AG20443 (cell line): ENCODE measurements at places on chromosomes 12 and 14.

- no peak for DNase-seq
Measured at GRCh38 chr14:63624701-63625100, 17.0 kb downstream of the WDR89 start.

- peak; percentile 42 for DNase-seq
Measured at GRCh38 chr14:61090432-61091216, 109.6 kb downstream of the SLC38A6 start.

DNA sequence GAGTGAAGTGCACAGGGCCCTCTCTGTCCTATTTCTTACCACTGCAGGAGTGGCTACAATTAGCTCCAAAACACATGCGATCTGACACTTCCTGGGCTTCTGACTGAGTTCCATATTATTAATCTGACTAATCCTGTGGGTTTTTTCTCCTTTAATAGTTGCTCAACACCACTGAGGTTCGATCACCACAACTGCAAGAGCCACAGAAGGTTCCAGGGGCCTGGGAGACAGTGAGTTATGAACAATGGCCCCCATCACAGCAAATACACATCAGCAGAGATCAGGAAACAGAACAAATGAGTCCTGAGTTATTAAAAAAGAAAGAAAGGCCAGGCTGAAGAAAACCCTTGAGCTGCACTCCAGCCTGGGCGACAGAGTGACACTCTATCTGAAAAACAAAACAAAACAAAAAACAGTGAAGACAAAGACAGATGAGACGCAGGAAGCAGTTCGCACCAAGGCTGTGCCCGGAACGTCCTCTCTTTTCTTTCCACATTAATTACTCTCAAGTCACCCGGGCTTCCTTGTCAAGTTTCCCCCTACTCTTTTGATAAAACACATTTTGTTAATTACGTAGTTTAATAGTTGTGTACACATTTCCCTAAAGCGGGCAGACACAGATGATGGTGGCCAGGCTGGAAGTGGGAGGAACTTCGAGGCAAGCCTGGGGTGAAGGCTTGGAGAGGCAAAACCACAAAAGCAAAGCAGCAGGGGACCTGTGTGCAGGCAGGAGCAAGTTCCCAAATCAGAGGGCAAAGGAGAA lies 42.7 kb downstream of the CDC42BPB start:
- DNase-seq, result peak; percentile 74

DNA sequence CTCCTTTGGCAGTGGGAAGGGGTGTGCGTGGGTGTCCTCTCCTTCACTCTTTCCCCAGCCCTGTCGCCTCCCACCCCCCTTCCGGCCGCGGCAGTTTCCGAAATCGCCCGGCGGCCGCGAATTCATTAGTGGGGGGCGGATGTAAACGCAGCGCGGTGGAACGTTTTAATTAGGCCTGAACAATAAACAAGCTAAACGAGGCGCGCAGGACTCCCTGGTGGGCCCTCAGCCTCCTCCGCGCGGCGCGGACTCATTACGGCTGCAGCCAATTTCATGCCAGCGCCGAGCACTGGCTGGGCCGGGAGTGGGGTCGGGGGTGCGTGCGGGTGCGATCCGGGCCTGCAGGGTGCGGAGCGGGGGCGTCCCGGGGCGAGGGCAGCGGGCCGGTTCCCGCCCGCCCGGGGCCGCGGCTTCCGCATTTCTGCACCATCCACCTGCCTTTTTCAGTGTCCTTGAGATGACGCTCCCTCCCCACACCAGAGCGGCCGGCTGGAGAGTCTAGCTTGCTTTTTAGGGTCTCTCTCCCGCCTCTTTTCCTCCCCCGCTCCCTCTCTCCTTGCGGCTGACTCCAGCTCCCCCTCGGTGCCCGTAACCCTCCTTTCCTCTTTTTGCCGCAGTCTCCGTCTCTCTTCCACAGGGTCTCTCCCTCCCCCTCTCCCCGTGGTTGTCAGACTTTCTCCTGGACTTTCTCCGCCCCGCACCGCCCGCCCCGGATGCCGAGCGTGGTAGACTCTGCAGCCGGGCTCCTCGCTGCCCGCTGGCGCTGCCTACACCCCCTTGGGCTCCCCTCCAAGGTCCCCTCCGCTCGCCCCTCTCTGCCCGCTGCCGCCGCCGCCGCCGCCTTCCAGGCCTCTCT lies at the start of gene CISTR:
TSS of gene CISTR (minus strand) at position 644 of the 856 bp plus-strand sequence.
- DNase-seq, result no peak

DNA sequence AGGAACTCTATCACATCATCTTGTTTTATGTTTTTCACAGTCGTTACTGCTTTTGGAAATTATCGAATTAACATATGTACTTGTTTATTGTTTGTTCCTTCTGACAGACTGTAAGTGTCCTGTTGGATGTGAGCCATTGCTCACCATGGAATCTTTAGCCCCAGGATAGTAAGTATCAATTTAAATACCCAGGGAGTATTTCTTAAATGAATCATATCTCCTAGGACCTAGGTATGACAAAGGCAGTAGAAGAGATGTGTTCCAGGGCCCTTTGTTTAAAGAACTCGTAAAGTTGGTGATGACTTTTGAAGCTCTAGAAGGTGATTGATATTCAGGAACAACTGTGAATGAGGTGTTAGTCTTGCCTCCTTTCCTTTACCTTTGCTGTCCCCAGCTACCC lies 30.3 kb upstream of the STRAP start:
- no peak for DNase-seq

GRCh38 chr12:32211900-32212156 lies 105.2 kb downstream of the BICD1 start:
- no peak for DNase-seq

DNA sequence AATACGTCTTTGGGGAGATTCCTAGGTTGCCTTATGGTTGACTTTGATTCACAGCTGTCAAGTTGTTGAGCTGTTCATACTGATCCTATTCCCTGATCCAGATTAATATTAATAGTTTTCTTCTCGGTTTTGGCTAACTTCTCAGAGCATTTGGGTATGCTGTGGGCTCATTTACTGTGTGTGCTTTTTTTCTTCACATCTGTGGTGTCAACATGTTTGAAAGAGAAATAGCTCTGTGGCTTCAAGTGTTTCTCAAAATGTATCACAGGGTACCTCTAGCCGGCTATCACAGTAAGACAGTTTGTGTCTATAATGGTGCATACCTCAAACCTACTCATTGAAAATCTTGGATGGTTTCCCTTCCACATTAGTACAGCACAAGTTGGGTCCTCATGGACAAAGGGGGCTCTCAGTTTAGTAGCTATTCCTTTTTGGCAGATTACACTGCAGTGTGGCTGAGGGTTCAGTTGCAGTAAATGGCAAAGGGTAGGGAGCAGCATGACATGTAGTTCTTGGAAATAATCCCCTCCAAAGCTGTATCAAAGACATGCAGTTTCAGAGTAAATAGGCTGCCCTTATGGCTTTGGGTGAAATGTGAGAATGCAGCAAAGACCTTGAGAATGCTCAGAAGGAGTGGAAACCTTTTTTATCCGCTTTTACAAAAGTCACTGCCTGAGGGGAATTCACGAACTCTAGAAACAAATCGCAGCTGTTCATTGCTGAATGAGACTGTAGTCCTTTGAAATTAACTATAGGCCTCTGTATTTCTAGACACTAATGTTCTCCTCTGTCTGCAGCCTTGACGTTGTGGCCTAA lies 102.4 kb upstream of the ATF1 start:
- DNase-seq, result no peak

- DNase-seq, result no peak
Measured at GRCh38 chr12:81150382-81150781, 72.5 kb downstream of the ACSS3 start.

GRCh38 chr14:90695997-90696660 lies 120.1 kb downstream of the TTC7B start:
- no peak for DNase-seq

DNA sequence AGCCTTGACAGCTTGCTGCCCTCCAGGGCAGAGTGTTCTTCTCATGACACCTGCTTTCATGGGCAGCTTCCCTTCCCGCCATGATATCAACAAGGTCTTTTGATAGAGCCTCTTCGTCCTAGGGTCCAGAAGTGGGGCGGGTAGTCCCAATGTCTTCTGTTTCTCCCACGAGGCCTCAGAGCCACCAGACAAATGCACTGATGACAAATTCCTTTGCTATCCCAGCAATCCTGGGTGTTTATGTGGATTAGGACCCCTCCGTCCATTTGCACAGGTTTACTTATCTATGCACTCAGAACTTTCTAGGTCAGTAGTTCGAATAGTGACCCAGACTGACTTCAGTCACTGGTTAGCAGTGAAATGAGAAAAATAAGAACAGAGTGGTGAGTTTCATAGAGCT lies 52.6 kb upstream of the PRMT8 start:
- no peak for DNase-seq

DNA sequence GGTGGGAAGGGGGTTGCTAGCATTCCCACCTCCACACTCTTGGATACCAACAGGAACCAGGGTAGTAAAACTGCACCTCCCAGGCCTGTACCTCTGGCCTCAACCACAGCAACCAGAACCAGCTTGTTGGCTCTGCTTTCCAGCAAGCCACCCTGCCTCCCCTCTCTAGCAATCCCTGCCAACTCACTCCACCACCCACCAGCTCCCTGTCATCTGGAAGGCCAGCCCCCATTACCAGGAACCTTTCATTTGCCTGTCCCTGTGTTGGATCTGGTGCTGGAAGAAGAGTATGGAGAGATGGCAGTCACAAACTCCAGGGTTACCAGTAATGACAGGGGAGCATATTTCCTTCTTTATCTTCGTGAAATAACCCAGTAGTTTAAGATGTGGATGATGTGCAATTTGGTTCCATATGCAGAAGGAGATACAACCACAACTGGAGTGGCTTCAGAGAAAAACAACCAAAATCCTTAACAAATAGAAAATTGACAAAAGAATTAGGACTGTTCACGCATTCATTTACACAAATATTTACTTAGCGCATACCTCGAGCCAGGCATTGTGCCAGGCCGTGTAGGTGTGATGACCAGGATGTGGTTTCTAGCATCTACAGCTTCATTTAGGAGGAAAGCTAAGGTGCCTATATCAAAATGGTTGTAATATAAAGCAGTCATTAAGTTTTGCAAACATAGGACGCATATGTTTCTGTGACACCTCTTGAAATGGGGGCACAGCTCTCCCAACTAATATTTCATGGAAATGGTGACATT lies 3.4 kb downstream of the B4GALNT3 start:
- no peak for DNase-seq

- DNase-seq, result no peak
Measured at GRCh38 chr12:96897421-96897820, 9.6 kb upstream of the NEDD1 start.

GRCh38 chr14:90342327-90342726 lies 10.6 kb upstream of the NRDE2 start:
- DNase-seq, result no peak

- peak; percentile 81 for DNase-seq
Measured at GRCh38 chr12:52186118-52186840, 5.5 kb downstream of the KRT80 start.

DNA sequence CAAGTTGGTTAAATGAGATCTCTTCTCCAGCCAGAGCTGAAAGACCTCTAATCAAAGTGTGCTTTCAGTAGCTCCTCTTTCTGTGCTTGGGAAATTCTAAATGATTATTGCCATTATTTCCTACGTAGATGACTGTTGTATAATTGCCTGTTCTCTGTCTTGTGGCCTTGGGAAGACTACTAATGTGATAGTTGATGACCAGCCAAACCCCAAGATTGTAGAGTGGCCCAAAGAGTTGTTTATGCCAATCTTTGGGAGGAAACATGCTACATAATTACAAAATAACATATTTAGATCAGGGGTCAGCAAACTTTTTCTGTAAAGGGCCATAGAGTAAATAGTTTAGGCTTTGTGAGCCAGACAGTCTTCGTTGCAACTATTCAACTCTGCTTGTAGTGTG lies 135.1 kb upstream of the DIO2 start:
- no peak for DNase-seq

DNA sequence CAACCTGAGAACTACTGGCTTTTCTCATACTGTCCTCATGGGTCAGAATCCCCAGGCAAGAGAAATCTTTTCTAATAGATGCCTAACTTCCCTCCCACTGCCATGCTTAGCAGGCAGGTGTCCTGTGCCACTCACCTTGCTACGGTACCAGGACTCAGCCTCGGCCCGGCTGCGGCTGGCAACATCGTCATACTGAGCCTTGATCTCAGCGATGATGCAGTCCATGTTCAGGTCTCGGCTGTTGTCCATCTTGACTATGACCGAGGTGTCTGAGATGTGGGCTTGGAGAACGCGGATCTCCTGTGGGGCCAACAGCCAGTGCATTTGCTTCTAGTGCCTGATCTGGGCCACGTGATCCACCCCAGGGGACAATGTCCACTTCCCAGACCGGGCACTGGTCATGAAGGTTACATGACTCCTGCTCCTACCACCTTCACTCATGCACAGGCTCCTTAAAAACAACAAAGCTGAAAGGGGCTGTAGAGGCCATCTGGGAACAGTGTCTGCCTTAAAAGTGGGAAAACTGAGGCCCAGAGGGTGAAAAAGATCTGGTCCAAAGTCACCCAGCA lies 4.1 kb downstream of the KRT85 start:
- no peak for DNase-seq

- peak; percentile 51 for DNase-seq
Measured at GRCh38 chr14:100159094-100159864, at the start of gene DEGS2. Gene DEGS2, minus strand, starts transcription at chr14:100159645. Its CDS starts 58 bp downstream, at chr14:100159587.

DNA sequence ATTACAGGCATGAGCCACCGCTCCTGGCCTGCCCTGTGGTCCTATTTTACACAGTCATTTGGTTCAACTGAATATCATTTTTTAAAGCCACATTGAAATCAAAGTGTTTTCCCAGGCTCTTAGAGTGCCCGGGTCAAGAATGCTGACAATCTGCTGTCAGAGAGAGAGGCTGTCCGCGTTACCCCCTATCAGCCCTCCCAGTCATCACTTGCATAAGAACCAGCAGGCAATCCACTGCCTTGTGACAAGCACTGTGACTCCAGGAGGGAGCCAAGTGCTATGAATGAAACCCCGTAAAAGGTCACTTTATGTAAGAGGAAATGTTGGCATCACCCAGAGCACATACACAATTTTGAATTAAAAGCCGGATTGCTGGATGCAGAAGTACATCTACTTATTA lies 13.5 kb downstream of the PHLDA1 start:
- DNase-seq, result no peak

DNA sequence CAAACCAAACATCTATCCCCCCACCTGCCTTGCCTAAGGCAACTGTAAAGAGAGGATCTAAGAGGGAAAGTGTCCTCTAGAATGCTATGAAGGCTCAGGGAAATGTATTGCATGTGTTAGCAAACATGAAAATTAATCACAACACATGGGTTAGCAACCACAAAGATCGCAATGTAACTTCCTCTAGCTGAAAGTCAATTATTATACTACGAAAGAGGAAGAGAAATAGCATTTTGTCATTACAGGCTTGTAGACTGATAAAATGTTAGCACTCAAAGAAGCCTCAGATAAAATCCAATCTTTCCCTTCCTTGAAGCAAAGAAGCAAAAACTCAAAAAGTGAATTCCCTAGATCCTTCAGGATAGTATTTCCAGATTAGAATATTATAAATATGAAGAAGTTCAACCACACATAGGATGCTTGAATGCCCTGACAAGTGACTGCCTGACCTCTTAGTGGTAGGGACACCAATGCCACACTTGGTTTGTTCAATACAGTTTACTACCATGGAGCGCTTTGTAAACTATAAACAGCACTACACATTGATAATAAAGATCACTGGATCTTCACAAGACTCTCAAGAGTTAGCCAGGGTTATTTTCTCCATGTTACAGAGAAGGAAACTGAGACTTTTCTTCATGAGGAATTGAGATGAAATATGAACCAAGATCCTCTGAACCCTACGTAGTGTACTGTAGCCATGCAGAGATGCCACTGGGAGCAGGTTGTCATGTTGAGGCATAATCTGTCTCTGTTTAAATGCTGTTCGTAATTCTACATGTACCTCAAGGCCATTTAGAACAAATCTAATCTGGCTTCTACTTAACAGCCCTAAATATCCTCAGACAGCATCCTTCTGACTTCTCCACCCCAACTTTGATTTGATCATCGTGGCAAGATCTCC lies 100.7 kb downstream of the ITPR2 start:
- no peak for DNase-seq

- DNase-seq, result no peak
Measured at GRCh38 chr12:3164454-3165077, 87.4 kb downstream of the TSPAN9 start.
